ENCODE measurements at places on chromosomes 12 and 14. TPM values are rescaled to one million over a fixed set of nuclear protein-coding genes. Genes with fewer than 3 reads are reported as not detected.

TAC3 gene
- not detected for total RNA-seq

KCNA5 gene
- not detected for total RNA-seq

LIN7A gene
- total RNA-seq: 0.18 TPM

GPRC5D gene
- total RNA-seq: not detected

KRT74 gene
- total RNA-seq: not detected

FMNL3 gene
- total RNA-seq: 25.0 TPM

GLIPR1L1 gene
- total RNA-seq: not detected

SYNDIG1L gene
- total RNA-seq: not detected

JKAMP gene
- total RNA-seq: 29.0 TPM

LYZ gene
- total RNA-seq: 0.89 TPM

RNASE3 gene
- not detected for total RNA-seq

KRT85 gene
- not detected for total RNA-seq

KIF26A gene
- 0.45 TPM for total RNA-seq

RASAL1 gene
- 0.09 TPM for total RNA-seq

NOS1 gene
- not detected for total RNA-seq

RFX4 gene
- not detected for total RNA-seq

MDM1 gene
- total RNA-seq: 19.2 TPM

ST8SIA1 gene
- total RNA-seq: 0.32 TPM
